HS-27A (cell line): ENCODE measurements at places on chromosomes 13 and 19.

GRCh38 chr19:40806423-40807146 lies 7.6 kb downstream of the EGLN2 start:
- no peak for DNase-seq

DNA sequence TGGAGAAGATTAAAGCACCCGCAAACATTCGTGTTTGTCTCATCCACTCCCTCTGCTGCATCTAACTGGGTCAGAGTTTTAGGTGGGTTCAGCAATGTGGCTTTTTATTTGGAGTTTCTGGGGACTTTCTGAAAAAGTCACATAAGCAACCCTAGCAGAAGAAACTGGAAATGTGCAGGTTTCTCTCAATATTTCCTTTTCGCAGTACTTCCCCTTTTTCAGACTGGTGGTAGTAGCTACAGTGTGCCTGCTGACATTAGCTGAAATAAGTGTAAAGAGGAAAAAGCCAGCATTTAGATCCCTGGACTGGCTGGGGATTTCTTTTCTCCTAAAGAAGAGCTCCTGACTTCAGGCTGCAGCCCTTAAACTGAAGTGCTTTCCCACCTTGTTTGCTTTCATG lies 15.9 kb upstream of the OLFM4 start:
- no peak for DNase-seq

- DNase-seq, result no peak
These were observed 15.6 kb upstream of the WASF3 start for GRCh38 chr13:26541678-26542568.

DNA sequence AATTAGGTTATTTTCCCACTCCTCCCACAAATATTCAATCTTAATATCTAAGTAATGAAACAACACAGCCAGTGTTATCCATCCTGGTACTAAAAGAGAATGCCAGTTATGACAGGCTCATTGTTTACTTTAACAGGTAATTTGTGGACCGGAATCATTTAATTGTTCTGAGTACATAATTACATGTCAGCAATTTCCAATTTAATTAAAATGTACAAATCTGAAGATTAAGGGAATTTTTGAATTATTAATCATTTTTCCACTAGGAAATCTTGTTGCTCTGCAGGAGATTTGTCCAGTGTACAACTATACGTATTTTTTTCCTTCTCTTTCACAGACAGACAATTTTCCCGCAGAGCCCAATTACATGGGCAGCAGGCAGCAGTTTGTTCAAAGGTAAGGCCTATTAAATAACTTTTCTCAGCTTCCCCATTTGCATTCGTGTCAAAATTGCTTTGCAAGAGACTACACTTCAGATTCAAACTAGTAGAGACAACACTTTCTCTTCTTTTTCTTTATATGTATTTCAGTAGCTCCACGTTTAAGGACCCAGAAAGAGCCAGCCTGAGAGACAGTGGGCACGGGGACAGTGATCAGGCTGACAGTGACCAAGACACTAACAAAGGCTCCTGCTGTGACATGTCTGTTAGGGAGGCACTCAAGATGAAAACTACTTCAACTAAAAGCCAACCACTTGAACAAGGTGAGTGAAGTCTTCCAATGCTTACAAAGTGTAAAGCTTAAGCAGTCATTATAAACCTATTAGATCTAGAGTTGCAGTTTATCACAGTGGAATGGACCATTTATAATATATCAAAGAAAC lies 34.8 kb downstream of the PCDH17 start:
- no peak for DNase-seq

DNA sequence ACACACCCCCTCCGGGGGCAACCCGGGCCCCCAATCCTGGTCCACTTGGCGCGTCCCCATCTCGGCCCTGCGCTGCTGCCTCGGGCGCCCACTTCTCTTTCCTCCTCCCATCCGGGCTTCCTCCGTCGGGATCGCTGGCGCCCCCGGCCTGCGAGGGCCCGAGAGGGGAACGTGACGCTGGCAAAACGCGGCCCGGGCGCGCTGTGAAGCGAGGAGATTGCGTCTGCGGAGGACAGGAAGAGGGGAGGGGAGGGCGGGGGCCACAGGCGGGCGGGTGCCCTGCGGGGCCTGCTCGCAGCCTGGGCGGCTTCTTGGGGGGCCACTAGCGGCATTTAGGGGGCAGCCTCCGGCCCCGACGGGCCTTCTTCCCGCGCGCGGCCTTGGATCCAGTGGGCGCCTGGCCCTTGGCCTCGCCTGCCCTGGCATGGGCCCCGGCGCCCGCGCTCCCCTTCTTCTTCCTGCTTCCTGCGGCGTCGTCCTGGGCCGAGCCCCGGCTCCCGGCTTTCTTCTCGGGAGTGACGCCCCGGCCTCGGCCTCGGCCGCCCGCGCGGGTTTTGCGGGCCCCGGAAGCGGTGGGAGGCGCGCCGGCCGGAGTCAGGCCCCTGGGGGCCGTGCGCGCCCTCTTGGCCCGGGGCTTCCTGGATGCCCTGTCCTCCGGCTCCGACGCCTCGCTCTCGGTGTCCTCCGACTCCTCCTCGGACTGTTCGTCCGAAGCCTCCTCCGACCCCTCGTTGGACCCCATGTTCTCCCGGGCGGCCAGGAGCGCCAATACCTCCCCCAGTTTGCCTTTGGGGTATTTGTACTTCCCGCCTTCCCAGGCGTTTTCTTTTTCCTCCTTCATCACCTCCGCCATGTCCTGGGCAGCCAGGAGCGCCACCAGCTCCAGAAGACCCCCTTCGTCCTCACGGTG lies 2.2 kb downstream of the PNMA8B start:
- no peak for DNase-seq

GRCh38 chr19:40280608-40281221 lies 4.4 kb downstream of the AKT2 start:
- DNase-seq, result no peak

GRCh38 chr13:89380101-89380500 lies 1708.9 kb downstream of the SLITRK5 start:
- DNase-seq, result no peak

DNA sequence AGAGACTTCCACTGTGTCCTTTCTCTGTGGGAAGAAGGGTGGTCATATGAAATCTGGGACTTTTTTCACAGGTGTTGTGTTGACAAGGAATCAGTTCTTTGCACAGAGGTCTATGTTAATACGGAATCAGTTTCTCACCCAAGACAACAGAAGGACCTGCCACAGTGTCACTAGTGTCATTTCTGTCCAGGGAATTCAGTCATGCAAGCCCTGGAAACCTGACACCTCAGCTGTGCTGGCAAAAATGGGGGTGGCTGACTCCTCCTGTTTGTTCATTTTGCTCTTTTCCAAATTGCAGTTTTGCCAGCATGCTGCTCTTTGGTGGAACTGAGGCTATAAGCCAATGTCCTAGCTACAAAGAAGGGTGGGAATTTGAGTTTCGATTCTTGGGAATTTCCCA lies 49.8 kb upstream of the ESD start:
- DNase-seq, result no peak

DNA sequence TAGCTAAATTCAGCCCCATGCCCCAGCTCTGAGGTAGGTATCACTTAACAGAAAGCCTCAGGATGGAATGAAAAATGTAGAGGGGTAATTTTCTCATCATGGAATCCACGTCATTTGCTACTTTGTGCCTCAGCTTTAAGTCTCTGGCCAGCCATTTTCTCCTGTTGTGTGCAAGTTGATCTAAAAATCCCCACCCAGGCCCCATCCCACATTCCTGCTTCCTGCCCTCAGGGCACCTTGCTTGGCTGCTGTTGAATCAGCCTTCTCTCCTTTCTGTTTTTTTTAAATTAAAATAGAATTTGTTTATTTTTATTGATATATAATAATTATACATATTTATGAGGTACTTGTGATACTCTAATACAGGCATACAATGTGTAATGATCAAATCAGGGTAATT lies 179.9 kb upstream of the TSHZ3 start:
- no peak for DNase-seq

DNA sequence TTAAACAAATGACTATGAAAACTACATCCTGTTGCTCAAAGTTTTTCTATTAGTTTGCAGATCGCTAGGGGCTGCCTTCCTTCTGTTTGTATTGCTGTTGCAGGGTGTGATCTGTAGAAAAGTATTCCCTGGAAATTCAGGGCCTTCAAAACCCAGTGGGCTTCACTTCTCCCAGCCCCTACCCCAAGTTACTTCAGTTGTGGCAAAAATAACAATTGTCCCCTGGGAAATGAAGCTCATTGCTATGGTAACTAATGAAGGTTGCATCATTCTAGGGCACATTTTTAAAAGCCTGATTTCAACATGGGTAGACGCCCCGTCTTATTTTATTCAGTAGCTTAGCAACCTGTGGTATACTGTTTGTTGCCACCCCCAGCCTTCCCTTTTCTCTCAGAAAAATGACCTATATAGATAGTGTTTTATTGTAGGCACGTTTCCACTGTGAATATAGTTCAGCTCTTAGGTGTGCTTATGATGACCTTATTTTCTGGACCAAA lies 60.9 kb downstream of the WDFY2 start:
- no peak for DNase-seq

GRCh38 chr13:106619688-106620555 lies 52.0 kb upstream of the ARGLU1 start:
- peak; percentile 14 for DNase-seq

GRCh38 chr13:110772091-110772984 lies 58.8 kb downstream of the ING1 start:
- no peak for DNase-seq

GRCh38 chr13:94351292-94351990 lies 128.0 kb downstream of the DCT start:
- no peak for DNase-seq

DNA sequence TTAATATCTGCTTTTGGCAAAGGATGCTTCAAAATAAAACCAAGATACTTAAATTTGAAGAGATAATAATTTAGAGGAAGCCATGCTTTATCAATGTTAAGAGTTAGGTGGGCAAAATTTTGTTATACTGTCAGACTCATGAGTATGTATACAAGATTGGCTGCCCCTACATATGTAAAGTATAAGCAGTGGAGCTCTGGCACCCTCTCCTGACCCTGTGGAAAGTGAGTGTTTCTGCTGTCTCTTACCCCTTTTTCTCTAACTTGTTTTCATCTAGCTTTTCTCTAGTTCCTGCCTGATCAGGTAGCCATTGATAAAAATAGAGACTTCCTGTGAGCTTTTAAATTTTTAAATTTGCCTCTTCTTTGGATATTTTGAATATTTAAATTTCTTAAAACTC lies 710.9 kb upstream of the SPRY2 start:
- no peak for DNase-seq

DNA sequence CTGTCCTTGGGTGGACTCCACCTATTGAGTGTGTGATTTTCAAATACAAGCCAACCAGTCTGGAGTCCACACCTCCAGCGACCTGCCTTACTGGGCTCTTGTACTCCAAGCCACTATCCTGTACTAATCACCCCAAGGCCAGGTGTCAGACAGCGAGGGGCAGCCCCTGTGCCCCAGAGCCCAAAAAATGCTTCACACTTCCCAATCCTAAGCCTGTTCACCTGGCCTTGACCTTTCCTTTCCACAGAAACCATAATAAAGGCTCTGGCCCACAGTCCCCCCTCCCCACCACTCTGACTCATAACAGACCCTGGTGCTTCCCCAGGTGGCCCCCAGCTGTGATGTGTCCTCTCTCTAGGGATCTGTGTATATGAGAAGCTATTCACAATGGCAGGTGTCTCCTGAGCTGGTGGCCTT lies 3.9 kb downstream of the CD209 start:
- no peak for DNase-seq

- DNase-seq, result no peak
These were observed 2.4 kb downstream of the TICAM1 start for GRCh38 chr19:4829001-4829712.

DNA sequence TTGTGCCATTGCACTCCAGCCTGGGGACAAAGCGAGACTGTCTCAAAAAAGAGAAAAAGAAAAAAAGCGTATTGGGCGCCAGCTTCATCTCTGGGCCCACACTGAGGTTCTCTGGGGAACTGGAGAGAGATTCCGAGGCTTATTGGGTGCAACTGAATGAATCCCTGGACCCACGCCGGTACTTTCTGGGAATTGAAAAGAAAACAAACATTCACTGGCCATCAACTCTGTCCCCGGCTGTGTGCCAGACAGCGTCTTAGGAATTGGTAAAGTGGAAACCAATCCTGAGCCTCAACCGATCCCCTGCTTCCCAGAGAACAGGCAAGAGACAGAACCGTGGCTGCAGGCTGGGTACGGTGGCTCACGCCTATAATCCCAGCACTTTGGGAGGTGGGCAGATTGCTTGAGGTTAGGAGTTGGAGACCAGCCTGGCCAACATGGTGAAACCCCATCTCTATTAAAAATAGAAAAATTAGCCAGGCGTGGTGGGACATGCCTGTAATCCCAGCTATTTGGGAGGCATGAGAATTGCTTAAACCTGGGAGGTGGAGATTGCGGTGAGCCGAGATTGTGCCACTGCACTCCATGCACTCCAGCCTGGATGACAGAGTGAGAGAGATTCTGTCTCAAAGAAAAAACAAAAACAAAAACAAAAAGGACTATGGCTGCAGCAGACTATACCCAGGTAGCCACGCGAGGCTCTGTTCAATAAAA lies 8.6 kb downstream of the ANO8 start:
- DNase-seq, result no peak

- no peak for DNase-seq
These were observed 27.3 kb downstream of the EXOC3L2 start for GRCh38 chr19:45217957-45218334.

DNA sequence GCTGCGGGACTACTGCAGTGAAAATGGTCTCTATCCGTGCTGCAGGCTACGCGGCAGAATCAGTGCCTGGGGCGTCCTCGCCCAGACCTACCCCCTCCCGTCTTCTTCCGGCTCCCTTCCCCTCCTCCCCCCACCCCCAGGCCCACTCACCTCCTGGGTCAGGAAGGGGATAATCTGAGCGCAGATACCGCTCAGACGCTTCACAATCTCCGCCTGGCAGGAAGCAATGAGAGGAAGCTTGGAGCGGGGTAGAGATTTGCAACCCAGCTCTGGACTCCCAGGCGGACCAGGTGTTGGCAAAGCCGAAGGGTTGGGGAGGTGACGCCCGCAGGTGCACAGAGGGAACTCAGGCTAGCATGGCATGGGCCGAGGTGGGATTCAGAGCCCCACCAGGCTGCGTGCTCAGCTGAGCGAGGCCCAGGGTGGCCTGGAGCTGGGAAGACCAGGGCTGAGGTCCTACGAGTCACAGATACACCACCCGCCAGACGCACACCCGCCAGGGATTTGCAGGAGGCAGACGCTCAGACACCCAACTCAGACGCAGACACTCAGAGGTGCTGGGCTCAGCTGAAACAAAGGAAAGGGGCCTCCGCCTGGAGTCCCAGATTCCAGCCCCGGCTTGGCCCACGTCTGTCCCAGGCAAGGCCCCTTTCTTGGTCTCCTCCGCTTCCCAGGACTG lies 4.1 kb downstream of the TLE2 start:
- no peak for DNase-seq

DNA sequence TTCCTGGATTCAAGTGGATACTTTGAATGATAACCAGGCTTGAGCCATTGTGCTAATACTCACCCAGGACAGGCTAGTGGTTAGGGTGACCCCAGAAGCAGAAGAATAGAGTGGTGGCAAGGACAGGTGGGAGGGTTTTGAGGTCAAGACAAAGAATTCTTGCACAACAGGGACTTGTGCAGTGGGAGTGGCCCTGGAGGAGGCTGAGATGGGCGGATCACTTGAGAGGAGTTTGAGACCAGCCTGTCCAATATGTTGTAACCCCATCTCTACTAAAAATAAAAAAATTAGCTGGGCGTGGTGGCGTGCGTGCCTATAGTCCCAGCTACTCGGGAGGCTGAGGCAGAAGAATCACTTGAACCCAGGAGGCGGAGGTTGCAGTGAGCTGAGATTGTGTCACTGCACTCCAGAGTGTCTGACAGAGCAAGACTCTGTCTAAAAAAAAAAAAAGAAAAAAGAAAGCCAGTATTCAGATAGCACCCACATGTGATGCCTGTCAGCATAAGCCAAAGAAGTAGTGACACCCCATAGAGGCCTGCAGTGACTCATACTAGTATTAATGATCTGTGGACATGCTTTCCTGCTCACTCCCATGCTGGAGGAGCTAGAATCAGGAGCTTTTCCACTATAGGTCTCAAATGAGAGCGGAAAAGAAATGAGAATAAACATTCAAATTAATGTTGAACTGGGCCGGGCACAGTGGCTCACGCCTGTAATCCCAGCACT lies 78.7 kb downstream of the RNF17 start:
- DNase-seq, result no peak
